ENCODE measurements at places on chromosomes 16 and 17. TPM values are rescaled to one million over a fixed set of nuclear protein-coding genes. Genes with fewer than 3 reads are reported as not detected.

ZNF646 gene
- total RNA-seq, result 7.3 TPM

RUSF1 gene
- total RNA-seq, result 39.0 TPM

TMIGD1 gene
- total RNA-seq, result not detected

BAHCC1 gene
- total RNA-seq, result 1.8 TPM
